ENCODE measurements at places on chromosomes 13 and 19. TPM values are rescaled to one million over a fixed set of nuclear protein-coding genes. Genes with fewer than 3 reads are reported as not detected.

DNA sequence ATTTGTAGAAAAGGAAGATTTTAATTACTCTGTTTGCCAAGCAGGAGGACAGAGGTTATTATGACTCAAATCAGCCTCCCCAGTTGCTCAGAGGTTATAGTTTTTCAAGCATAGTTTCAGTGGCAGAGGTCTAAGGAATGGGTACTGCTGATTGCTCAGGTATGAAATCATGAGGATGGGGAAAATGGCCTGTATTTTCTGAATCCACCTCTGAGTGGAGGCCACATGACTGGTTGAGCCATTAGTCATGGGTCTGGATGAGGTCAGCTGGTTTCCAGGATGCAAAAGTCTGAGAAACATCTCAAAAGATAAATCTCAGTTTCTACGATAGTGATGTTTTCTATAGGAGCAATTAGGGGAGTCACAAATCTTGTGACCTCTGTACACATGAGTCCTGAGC lies 62.8 kb upstream of the CEACAM8 start:
- no peaks in the 10 kb centered on the region for H3K4me1 ChIP-seq
- no peak overlapping the region for H3K4me3 ChIP-seq
- no peak overlapping the region for H3K27ac ChIP-seq
- DNase-seq: no peak

- H3K27ac ChIP-seq: no peak overlapping the region
- no peaks in the 10 kb centered on the region for H3K4me1 ChIP-seq
- DNase-seq: no peak
- H3K36me3 ChIP-seq: no peaks in the 10 kb centered on the region
- no peaks in the 10 kb centered on the region for H3K27me3 ChIP-seq
- H3K4me3 ChIP-seq: no peak overlapping the region
Measured at GRCh38 chr13:30191491-30192100, 115.8 kb downstream of the KATNAL1 start.

GRCh38 chr13:21557995-21558394 lies 46.0 kb downstream of the MICU2 start:
- DNase-seq: no peak
- no peak overlapping the region for H3K27ac ChIP-seq
- H3K27me3 ChIP-seq: no peaks in the 10 kb centered on the region
- H3K4me3 ChIP-seq: no peak overlapping the region

- H3K4me3 ChIP-seq: peak overlapping the region; percentile 5
- no peak for DNase-seq
- no peaks in the 10 kb centered on the region for H3K27me3 ChIP-seq
- peak overlapping the region; percentile 94 for H3K27ac ChIP-seq
- peaks cover 5% of the 10 kb centered on the region for H3K36me3 ChIP-seq
Measured at GRCh38 chr19:47094557-47095475, 18.8 kb downstream of the ZC3H4 start.

GRCh38 chr13:46698910-46699460 lies 98.0 kb downstream of the ESD start:
- peak overlapping the region; percentile 10 for H3K27ac ChIP-seq
- H3K4me3 ChIP-seq: no peak overlapping the region
- no peaks in the 10 kb centered on the region for H3K27me3 ChIP-seq
- no peaks in the 10 kb centered on the region for H3K4me1 ChIP-seq

GRCh38 chr19:10112895-10113591 lies 1.6 kb downstream of the P2RY11 start:
- no peak overlapping the region for H3K27ac ChIP-seq
- H3K36me3 ChIP-seq: peaks cover 60% of the 10 kb centered on the region
- no peak for DNase-seq
- H3K4me1 ChIP-seq: peaks cover 13% of the 10 kb centered on the region
- no peaks in the 10 kb centered on the region for H3K27me3 ChIP-seq

DNA sequence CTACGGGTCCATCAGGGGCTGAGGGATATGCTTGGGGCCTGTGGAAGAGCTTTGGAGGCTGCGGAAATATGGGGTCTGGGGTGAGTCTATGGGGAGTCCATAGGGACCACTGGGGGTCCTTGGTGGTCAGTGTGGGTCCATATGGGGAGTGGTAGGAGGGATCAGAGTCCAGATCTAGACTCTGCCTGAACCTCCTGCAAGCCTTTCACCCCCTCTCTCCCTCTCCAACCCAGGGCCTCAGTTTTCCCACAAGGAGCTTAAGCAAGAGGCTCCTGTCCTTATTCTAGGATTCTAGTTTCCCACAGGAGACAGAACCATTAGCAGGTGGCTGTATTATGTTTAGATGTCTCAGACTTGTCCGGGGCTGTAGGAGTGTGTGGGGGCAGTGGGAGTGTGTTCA lies 161.9 kb upstream of the TSHZ3 start:
- no peaks in the 10 kb centered on the region for H3K4me1 ChIP-seq
- no peaks in the 10 kb centered on the region for H3K27me3 ChIP-seq
- DNase-seq: no peak
- H3K27ac ChIP-seq: no peak overlapping the region
- H3K36me3 ChIP-seq: no peaks in the 10 kb centered on the region

DNA sequence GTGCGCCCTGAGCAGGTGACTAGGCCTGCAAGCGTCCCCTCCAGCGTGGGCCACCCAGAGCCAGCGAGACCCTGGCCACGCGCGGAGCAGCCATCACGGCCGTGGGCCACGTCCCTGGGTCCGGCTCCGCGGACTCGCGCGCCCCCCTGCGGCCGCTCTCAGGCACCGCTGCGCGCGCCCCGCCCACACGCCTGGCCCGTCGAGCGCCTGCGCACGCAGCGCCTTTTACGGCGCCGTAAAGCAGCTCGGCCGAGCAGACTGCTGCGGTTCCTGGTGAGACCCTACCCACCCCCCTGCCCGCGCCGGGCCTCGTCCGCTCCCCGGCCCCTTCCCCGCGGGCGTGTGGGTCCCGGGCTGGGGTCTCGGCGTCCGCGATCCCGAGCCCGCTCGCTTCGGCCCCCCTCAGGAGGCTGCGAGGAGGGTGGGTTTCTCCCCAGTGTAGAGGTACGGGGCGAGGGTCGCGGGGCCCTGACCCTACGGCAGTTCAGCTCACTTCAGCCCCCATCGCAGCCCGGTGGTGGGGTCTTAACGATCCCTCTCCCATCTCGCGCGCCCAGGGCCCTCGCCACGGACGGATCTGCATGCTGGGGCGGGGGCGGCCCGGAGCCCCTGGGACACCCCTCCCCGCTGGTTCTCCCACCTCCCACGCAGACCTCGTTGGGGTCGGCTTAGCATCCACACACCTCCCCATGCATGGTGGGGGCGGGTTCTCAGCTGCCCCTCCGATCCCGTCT lies at the start of gene TRAPPC5:
TRAPPC5 (plus strand) TSS at position 228 of the 734 bp plus-strand sequence. CDS start 1,421 bp downstream, outside the sequence.
- peak within 1 kb of the TSS; percentile 94 for H3K27ac ChIP-seq
- H3K4me3 ChIP-seq: peak within 1 kb of the TSS; percentile 99
- peaks cover 9% of the 10 kb centered on the region for H3K4me1 ChIP-seq
- H3K27me3 ChIP-seq: no peaks in the 10 kb centered on the region
- DNase-seq: no peak

GRCh38 chr13:19810151-19810550 lies 27.4 kb upstream of the PSPC1 start:
- no peak overlapping the region for H3K4me3 ChIP-seq
- no peaks in the 10 kb centered on the region for H3K36me3 ChIP-seq
- H3K27me3 ChIP-seq: no peaks in the 10 kb centered on the region
- no peak overlapping the region for H3K27ac ChIP-seq

GRCh38 chr13:26992951-26993719 lies 178.5 kb downstream of the USP12 start:
- DNase-seq: no peak
- H3K27me3 ChIP-seq: peaks cover 12% of the 10 kb centered on the region
- no peak overlapping the region for H3K4me3 ChIP-seq
- H3K4me1 ChIP-seq: no peaks in the 10 kb centered on the region
- no peak overlapping the region for H3K27ac ChIP-seq

DNA sequence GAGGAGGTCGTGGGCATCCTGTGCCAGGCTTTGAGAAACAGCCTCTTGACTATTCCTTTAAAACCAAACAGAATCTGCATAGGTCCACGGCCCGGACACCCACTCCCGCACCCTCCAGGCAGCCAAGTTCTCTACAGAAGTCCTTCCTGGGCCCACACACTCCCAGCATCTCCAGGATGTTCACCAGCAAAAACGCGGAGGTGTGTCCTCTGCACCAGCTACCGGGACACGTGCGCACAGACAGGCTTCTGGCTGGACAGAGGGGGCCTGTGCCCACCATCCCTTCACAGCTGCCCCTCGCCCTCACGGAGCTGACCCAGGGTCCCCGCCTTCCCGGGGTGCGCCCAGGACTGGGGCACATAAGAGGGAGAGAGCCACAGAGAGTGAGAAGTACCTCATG lies 44.2 kb downstream of the CEBPG start:
- H3K27me3 ChIP-seq: no peaks in the 10 kb centered on the region
- H3K36me3 ChIP-seq: no peaks in the 10 kb centered on the region
- no peak overlapping the region for H3K27ac ChIP-seq
- no peak overlapping the region for H3K4me3 ChIP-seq

DNA sequence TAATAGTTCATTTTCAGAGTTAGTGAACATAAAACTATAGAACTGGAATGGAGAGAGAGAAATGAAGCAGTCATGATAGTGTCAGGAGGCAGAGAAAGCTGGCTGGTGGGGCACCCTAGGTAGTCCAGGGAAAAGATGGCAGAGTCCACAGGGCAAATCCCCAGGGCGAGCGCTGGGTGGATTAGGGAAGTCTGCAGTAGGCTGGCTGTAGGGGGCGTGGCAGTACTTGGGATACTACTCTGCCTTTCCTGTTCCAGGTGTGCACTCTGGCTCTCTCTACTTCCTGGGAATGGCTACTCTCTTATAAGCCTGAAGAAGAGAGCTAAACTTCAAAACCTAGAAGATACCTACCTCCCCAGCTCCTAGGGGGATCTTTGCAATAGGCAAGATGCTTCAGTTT lies 232.9 kb upstream of the SLC10A2 start:
- H3K4me3 ChIP-seq: no peak overlapping the region
- H3K36me3 ChIP-seq: no peaks in the 10 kb centered on the region
- H3K4me1 ChIP-seq: no peaks in the 10 kb centered on the region
- H3K27me3 ChIP-seq: no peaks in the 10 kb centered on the region
- DNase-seq: no peak
- no peak overlapping the region for H3K27ac ChIP-seq

DNA sequence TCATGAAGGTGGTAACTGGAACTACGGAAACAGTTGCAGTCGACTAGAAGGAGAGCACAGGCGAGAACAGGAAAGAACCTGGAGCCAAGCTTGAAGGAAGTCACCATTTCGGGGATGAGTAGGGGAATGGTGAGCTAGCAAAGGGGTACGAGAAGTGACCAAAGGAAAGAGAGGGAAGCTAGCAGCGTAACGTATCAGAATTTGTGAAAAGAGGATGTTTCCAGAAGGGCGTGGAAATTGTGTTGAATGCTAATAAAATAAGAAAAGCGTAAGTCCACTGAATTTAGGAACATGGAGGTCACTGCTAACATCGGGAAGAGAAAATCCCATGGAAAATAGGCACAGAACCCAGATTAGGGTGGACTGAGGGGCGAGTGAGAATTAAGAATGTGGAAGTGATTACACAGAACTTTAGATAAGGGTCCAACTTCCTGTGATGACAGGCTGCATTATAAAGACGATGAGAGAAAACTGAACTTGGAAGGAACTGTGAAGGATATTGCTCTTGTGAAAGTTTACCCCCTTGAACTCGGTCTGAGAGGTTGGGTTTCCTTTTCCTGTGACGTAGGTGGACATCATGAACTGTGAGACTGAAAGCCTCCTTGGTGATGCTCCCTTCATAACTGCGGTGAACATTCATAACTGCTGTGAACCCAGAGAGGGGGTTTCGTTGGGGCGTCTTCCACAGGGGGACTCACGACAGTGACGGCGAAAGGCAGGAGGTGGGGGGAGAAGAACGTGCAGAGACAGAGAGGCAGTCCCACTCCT lies 2.0 kb upstream of the FFAR2 start:
- no peak for DNase-seq

Gene SAMD4B
- 81.0 TPM for total RNA-seq

Gene LENG9
- 11.1 TPM for total RNA-seq

Gene EBI3
- total RNA-seq: 0.53 TPM

Gene CD177
- 0.19 TPM for total RNA-seq

Gene TMEM59L
- total RNA-seq: 2.7 TPM

Gene PRKD2
- total RNA-seq: 28.8 TPM
